ENCODE measurements at places on chromosomes 6 and 20.

- no peak for DNase-seq
Observed at GRCh38 chr6:68641172-68641571, 6.1 kb downstream of the ADGRB3 start.

GRCh38 chr6:3382326-3383279 lies 74.2 kb downstream of the SLC22A23 start:
- DNase-seq: no peak

- no peak for DNase-seq
Observed at GRCh38 chr6:34174846-34175399, 29.0 kb upstream of the GRM4 start.

GRCh38 chr20:50163570-50164317 lies 10.2 kb upstream of the PEDS1 start:
- no peak for DNase-seq

GRCh38 chr6:67336014-67336413 lies 1299.1 kb upstream of the ADGRB3 start:
- DNase-seq: no peak

DNA sequence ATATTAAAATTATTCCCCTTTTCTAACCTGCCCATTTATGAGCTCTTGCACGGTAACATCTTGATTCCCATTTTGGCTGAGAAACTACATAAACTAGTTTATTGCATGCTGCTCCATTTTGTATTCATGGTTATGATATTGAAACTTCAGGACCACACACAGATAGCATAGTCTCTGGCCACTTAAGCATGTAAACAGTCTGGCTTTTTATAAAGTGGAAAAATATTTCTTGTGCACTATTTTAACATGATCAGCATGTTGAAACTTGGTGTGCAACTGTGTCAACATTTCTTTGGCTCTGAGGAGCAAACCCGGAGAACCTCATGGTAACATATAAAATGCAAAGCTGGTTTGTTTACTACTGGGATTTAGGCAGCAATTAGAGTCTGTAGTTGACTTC lies 70.7 kb downstream of the SLX4IP start:
- DNase-seq: no peak

GRCh38 chr6:80579391-80580023 lies 473.0 kb downstream of the BCKDHB start:
- DNase-seq: no peak

DNA sequence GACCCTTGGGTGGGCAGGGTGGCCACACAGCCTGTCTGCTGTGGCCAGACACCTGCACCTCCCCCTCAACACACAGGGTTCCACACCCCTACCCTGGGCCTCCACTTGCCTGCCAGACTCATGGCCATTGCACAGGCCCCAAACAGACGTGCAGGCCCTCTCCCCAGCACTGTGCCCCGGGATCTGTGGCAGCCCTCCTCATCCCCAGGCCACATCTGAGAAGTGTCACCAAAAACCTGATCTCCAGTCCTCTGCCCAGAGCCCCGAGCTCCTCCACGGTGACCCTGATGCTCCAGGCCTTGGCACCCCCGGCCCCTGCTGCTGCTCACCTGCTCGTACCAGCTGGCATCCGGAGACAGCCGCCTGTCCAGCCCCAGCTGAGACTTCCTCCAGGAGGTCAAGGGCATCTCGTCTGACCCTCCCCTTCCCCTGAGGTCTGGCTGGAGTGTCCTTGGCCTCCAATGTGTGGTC lies 160.1 kb downstream of the DLL1 start:
- no peak for DNase-seq

DNA sequence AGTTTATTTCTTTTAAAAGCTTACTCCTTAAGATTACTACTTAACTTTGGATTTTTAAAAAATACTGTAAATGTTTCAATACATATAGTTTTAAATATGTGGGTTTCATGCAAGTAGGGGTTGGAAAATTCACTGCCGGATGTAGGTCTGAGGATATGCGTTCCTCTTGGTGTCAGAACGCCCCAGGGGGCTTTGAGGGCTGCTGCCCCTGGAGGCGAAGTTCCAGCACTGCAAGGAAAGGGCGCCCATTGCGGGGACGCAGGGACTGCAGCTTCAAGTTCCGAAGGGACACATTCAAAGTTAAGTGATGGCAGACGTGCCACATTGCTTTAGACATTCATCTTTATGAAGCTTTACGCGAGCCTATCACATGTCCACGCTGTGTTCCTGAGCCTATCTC lies 152.9 kb downstream of the SOD2 start:
- peak; percentile 12 for DNase-seq

- peak; percentile 81 for DNase-seq
Observed at GRCh38 chr6:29752451-29753308, 29.4 kb downstream of the HLA-F start.

- peak; percentile 92 for DNase-seq
Observed at GRCh38 chr20:37396416-37397075, 50.6 kb downstream of the SRC start.

DNA sequence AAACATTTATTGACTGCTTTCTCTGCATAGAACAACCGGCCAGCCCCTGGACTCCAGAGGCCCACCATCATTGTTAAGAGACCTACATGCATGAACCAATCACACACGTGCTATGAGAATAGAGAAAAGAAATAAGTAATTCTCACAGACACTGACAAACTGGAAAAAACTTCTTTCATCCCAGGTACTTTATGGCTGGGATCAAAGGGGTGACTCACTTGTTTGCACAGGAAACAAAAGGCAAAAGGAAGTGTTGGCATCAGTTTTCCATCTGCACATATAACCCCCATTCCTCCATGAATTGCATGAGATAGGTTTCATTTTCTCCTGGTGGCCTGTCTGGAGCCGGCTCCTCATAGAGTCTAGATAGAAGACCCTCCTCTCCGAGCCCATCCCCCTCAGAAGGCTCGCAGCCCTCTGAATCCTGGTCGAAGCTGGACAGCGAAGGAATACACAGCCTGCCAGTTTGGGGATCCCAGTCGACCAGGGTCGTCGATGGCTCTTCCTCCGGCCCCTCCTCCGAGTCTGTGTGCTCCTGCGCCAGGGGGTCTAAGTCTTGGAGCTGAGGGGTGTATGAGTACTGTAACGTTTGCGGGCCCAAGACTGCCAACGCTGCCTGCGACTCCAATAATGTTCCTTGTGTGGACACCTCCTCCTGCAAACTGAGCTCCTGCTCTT lies 43.3 kb downstream of the IL20RA start:
- no peak for DNase-seq

DNA sequence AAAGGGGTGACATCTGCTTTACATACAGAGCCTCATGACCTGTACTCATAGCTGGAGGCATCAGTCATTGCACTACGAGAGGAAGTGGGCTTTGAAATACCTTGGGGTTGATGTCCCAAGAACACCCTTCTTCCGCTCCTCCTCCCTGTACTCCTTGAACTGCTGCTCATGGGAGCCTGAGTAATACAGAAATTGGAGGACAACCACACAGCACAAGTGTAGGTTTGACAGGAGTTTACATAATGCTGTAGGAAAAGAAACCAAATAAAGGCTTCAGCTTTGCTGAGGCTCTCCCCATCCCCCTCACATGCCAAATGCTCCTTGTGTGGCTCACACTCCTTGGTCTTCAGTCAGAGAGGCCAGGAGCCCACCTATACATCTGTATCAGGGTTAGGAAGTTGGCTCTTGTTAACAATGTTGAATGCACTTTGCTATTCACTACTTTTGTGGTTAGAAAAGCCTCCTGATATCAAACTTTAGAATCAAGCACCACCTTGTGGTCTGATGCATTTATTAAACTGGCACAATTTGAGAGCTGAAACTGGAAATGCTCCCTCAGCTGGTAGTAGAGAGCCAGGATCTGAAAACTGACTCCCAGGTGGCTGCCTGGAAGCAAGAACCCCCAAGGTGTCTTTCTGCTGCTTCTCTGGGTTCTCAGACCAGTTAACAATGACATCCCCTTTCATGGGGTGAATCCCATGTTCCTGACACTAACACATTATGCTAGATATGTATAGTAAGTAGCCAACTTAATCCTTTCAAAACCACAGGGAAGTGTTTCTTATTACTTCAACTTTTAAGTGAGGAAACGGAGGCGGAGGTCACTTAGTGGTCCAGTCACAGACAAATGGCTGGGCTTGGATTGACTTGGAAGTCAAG lies 56.2 kb upstream of the EDN1 start:
- peak; percentile 11 for DNase-seq

DNA sequence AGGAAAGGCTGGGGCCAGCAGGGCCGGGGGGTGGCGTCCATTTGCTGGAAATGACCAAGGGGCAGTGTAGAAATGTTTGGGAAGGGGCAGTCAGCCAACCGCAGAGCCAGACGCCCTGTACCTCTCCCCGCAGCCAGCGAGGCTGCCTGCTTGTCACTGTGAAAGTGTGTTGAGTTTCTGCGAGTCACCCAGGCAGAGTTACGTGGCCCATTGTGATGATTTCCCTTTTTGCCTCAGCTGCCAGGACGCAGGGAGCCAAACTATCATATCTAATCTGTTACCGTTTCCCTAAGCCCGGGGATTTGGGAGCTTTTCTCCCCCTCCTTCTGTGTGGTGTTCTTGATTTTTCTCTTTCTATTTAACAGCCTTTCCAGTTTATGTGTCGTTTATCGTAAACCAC lies 67.9 kb upstream of the STX16 start:
- no peak for DNase-seq

DNA sequence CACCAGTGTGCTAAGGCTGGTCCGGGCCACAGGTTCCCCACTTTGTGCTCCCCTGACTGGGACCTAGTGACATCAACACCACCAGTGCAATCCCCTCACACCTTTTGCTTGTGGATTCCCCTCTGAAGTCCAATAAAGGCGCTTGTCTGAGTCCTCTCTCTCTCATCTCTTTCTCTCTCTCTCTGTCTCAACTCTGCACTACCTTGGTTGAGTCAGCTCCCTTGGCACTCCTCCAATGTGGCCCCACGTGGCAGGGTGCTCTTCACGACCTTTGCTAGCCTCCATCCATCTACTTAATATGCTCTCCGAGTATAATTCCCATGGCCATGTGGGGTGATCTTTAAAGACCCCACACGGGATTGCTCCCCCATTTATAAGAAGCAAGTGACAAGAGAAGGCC lies 385.0 kb downstream of the CD83 start:
- DNase-seq: no peak

DNA sequence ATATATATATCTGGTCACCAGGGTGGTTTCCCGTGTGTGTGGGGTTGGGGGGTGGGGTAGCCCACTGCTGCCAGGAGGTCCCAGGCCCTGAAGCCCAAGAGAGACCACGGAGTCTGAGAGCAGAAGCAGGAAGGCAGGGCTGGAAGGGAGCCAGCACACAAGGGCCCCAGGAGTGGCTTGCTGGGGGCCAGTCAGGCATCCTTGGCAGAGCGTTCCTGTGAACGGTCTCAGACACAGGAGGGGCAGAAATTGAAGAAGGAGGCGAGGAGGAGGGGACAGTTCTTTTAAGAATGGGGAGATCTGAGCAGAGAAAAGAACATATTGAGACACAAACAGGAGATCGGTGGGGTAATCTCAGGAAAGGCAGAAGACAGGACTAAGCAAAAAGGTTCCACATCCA lies 1.9 kb upstream of the EBF4 start:
- no peak for DNase-seq

- no peak for DNase-seq
Observed at GRCh38 chr6:100230115-100230952, 234.4 kb downstream of the SIM1 start.

DNA sequence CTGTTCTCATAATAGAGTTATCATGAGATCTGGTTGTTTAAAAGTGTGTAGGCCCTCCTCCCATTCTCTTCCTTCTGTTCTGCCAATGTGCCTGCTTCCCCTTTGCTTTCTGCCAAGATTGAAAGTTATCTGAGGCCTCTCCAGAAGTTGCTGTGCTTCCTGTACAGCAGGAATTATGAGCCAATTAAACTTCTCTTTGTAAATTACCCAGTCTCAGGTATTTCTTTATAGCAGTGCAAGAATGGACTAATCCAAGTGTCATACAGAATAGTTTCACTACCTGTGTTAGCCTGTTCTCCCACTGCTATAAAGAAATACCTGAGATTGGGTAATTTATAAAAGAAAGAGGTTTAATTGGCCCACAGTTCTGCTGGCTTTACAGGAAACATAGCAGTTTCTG lies 100.0 kb downstream of the CD24 start:
- DNase-seq: no peak

DNA sequence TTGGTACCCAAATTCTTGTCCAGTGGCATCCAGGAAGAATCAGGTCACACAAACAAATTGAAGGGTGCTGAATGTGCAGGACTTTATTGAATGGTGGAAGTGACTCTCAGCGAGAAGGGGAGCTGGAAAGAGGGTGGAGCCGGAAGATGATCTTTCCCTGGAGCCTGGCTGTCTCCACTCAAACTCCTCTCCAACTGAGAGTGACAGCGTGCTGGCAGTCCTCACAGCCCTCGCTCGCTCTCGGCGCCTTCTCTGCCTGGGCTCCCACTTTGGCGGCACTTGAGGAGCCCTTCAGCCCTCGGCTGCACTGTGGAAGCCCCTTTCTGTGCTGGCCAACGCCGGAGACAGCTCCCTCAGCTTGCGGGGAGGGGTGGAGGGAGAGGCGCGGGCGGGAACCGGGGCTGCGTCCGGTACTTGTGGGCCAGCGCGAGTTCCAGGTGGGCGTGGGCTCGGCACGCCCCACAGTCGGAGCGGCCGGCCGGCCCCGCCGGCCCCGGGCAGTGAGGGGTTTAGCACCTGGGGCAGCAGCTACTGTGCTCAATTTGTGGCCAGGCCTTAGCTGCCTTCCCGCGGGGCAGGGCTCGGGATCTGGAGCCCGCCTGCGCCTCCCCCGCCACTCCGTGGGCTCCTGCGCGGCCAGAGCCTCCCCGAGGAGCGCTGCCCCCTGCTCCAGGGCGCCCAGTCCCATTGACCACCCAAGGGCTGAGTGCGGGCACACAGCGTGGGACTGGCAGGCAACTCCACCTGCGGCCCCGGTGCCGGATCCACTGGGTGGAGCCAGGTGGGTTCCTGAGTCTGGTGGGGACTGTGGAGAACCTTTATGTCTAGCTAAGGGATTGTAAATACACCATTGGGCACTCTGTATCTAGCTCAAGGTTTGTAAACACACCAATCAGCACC lies 26.7 kb upstream of the MBOAT1 start:
- DNase-seq: no peak

- DNase-seq: no peak
Observed at GRCh38 chr6:81995548-81996289, 243.2 kb upstream of the TENT5A start.

DNA sequence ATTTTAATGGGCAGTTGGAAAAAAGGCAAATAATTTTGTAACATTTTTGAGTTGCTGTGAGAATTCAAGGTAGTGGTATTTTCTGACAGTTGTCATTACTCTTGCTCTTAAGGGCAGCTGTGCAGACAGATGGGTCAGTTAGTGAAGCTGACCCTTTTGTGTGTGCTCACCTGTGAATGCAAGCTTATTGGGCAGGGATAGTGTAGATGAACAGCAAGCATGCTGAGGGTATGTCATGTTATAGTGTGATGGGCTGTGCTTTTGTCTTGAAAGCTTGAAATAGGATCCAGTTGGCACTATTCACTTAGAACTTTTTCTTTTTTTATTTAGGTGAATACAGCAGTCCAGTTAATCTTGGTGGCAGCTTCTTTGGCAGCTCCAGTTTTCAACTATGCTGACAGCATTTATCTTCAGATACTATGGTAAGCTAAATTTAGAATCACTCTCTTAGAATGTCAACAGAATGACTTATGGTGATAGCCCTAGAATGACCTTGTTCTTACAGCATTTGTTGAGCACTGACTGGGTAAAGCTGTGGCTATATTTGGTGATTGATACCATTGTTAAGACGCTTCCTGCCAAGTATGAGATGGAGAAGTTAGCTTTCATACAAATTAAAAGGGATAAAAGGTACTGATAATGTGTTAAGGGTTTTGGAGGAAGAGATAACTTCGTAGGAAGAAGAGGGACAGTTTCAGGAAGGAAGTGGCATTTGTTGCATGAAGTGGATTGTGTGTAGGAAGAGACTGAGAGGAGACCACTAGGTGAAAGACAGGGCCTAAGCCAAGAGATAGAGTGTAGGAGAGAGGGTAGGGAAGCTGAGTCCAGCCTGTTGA lies 19.5 kb downstream of the LRRN4 start:
- DNase-seq: no peak
